Activated naive CD4-positive, alpha-beta T cell treated with anti-CD3 and anti-CD28 coated beads for 36 hours (primary cell): ENCODE measurements at places on chromosomes 13 and 19. TPM values are rescaled to one million over a fixed set of nuclear protein-coding genes. Genes with fewer than 3 reads are reported as not detected.
A peak's percentile ranks its signal among the peaks of the same experiment; 100 is the strongest.

GRCh38 chr13:82720986-82721385, 1161.3 kb downstream of the SLITRK1 start:
- no peaks in the 10 kb centered on the region for H3K27me3 ChIP-seq
- H3K4me3 ChIP-seq: no peak overlapping the region

GRCh38 chr13:100440751-100441425, 147.7 kb downstream of the GGACT start:
- no peak overlapping the region for H3K4me3 ChIP-seq
- no peaks in the 10 kb centered on the region for H3K27me3 ChIP-seq
- DNase-seq: no peak
- H3K36me3 ChIP-seq: no peaks in the 10 kb centered on the region

MTUS2 gene
- total RNA-seq: not detected

DNA sequence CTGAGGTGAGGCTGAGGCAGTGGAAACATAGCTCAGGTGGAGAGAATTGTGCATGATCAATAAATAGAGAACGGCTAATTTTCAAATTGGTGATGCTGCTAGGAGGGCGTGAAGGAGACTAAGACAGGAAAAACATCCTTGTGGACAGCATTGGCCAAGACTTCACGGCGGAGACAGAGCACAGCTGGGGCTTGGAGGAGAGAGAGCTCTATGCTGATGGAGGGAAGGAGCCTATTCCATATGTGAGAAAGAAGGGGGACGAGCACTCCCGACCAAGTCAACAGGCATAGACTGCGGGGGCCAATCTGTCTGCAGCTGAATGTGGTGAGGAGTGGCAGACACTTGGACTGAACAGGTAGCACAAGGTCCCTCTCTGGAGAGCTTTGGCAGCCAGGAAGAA, 14.8 kb upstream of the SPATA13 start:
- H3K4me1 ChIP-seq: no peaks in the 10 kb centered on the region
- DNase-seq: no peak
- H3K27ac ChIP-seq: no peak overlapping the region
- H3K36me3 ChIP-seq: no peaks in the 10 kb centered on the region

- peak overlapping the region; percentile 99 for H3K4me3 ChIP-seq
- H3K27ac ChIP-seq: peak overlapping the region; percentile 100
- H3K36me3 ChIP-seq: peaks cover 30% of the 10 kb centered on the region
- H3K4me1 ChIP-seq: peaks cover 35% of the 10 kb centered on the region
These were observed 4.1 kb downstream of the IER2 start for GRCh38 chr19:13154241-13154778.

GRCh38 chr13:87334176-87334575, 337.0 kb upstream of the SLITRK5 start:
- no peaks in the 10 kb centered on the region for H3K36me3 ChIP-seq
- no peak overlapping the region for H3K27ac ChIP-seq
- no peaks in the 10 kb centered on the region for H3K4me1 ChIP-seq
- DNase-seq: no peak
- no peak overlapping the region for H3K4me3 ChIP-seq

DNA sequence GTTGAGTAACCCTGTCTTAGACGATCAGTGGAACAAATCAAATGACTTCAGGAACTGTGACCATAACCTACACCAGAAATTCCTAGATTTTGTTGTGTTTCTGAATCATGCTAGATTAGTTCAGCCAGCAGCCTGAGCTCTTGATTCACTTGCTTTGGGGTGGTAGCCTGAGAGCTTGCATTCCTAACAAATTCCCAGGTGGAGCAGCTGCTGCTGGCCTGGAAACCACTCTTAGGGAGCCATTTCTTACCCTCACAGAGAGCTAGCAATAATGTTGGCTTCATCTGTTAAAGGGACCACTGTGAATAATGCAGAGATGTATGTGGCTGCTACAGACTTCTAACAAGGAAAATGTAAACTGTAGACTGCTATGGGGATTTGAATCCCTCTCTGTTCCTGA, 388.1 kb upstream of the PRR20A start:
- no peak for DNase-seq
- H3K27ac ChIP-seq: no peak overlapping the region
- no peaks in the 10 kb centered on the region for H3K27me3 ChIP-seq
- H3K36me3 ChIP-seq: no peaks in the 10 kb centered on the region

DNA sequence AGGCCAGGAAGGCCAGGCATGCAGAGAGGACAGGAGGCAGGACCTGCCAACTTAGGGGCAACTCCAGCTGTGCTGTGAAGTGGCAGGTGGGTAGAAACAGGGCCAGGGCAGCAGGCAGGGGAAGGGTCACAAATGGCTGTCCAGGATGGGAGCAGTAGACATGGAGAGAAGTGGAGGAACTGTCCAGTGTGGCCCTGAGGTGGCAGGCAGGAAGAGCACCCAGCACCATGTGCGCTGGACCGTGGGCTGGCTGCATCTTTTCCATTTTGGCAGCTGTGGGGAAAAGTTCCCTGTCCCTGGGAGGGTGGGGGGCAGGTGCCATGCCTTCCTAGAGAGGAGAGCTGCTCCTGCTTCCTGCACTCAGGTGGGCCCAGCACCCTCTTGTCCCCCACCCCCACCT, 13.8 kb downstream of the DEDD2 start:
- H3K27me3 ChIP-seq: no peaks in the 10 kb centered on the region
- peaks cover 41% of the 10 kb centered on the region for H3K36me3 ChIP-seq
- H3K4me1 ChIP-seq: peaks cover 90% of the 10 kb centered on the region
- H3K27ac ChIP-seq: peak overlapping the region; percentile 65

LRFN3 gene
- 4.0 TPM for total RNA-seq

SLC5A5 gene
- 1.2 TPM for total RNA-seq

GRCh38 chr19:51372649-51373504, at the start of gene NKG7:
NKG7 (minus strand) TSS chr19:51372654; CDS start chr19:51372535, 119 bp downstream.
- H3K4me1 ChIP-seq: peaks cover 73% of the 10 kb centered on the region
- peak within 1 kb of the TSS; percentile 60 for H3K4me3 ChIP-seq
- H3K27ac ChIP-seq: peak within 1 kb of the TSS; percentile 88
- no peaks in the 10 kb centered on the region for H3K36me3 ChIP-seq
- peak; percentile 87 for DNase-seq

RASIP1 gene
- not detected for total RNA-seq

- no peak overlapping the region for H3K27ac ChIP-seq
- no peaks in the 10 kb centered on the region for H3K4me1 ChIP-seq
- H3K4me3 ChIP-seq: no peak overlapping the region
- no peak for DNase-seq
- H3K27me3 ChIP-seq: no peaks in the 10 kb centered on the region
These were observed 1004.8 kb downstream of the OLFM4 start for GRCh38 chr13:54033323-54033861.

FARSA gene
- 82.8 TPM for total RNA-seq

- H3K4me1 ChIP-seq: no peaks in the 10 kb centered on the region
- no peaks in the 10 kb centered on the region for H3K36me3 ChIP-seq
- no peak overlapping the region for H3K27ac ChIP-seq
- no peak for DNase-seq
These were observed 654.4 kb upstream of the GPC6 start for GRCh38 chr13:92572190-92572589.
